Stimulated activated CD4-positive, alpha-beta T cell treated with anti-CD3 and anti-CD28 coated beads, Interleukin-15, amount 100 ng/mL, for 48 hours (primary cell): ENCODE measurements at places on chromosomes 16 and 17.

- DNase-seq = no peak
Observed at GRCh38 chr17:80730739-80731138, 186.1 kb downstream of the RPTOR start.

DNA sequence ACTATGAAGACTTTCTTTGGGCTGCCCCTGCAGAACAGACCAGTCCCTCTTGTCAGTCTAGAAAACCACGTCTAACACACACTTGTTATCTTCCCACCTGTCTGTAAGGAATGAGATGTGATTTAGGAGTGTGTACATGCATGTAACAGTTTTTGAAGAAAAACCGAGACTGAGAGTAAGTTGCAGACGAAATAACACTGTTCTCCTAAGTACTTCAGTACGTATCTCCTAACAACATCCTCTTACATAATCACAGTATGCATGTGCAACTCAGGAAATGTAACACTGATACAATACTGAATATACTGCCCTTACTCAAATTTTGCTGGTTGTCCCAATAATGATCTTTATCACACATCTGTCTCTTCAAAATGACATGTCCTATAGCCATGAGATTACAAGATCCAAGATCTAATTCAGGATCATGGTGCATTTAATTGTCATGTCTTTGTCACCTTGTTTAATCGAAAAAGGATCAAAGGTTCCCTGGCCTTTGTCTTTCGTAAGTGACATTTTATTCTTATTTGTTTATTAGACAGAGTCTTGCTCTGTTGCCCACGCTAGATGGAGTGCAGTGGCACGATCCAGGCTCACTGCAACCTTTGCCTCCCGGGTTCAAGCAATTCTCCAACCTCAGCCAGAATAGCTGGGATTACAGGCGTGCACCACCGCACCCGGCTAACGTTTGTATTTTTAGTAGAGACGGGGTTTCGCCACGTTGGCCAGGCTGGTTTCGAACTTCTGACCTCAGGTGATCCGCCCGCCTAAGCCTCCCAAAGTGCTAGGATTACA is 25.6 kb downstream of the CREBBP start:
- DNase-seq = no peak

DNA sequence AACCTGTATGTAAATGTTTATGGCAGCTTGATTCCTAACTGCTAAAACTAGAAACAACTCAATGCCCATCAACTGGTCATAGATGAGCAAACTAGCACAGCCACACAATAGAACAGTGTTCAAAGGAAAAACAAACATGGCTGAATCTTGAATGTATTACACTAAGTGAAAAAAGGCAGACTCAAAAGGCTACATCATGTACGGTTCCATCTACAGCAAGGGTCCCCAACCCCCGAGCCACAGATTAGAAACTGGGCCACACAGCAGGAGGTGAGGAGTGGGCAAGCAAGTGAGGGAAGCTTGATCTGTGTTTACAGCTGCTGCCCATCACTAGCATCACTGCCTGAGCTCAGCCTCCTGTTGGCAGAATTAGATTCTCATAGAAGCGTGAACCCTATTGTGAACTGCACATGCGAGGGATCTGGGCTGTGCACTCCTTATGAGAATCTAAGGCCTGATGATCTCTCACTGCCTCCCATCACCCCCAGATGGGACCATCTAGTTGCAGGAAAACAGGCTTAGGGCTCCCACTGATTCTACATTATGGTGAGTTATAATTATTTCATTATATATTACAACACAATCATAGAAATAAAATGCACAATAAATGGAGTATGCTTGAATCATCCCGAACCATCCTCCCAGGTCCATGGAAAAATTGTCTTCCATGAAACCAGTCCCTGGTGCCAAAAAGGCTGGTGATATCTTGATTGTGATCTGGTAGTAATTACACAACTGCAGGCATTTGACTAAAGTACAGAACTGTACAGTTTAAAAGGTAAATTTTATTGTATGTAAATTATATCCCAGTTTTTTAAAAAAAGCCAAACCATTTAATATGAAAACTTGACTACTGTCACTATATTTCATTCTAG is 7.7 kb downstream of the CEP20 start:
- DNase-seq = no peak

- no peak for DNase-seq
Observed at GRCh38 chr17:77210331-77210730, 69.6 kb downstream of the SEC14L1 start.

DNA sequence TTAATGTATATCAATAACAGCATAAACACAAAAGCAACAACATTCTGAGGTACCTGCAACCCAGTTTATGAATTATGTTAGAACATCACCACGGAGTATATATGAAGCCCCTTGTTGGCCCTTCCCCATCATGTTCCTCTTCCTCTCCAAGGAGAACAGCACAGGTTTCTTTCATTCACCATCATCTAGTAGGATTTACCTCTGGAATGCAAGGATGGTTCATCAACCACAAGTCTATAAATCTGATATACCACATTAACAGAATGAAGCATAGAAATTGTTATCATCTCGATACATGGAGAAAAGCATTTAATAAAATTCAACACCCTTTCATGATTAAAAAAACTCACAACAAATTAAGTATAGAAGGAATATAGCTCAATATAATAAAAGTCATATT is 6.2 kb upstream of the PRSS54 start:
- DNase-seq = no peak

GRCh38 chr17:32998111-32998886 is 6.7 kb downstream of the SPACA3 start:
- peak; percentile 40 for DNase-seq

- DNase-seq = no peak
Observed at GRCh38 chr16:58128711-58129096, 477 bp downstream of the CFAP20 start.

DNA sequence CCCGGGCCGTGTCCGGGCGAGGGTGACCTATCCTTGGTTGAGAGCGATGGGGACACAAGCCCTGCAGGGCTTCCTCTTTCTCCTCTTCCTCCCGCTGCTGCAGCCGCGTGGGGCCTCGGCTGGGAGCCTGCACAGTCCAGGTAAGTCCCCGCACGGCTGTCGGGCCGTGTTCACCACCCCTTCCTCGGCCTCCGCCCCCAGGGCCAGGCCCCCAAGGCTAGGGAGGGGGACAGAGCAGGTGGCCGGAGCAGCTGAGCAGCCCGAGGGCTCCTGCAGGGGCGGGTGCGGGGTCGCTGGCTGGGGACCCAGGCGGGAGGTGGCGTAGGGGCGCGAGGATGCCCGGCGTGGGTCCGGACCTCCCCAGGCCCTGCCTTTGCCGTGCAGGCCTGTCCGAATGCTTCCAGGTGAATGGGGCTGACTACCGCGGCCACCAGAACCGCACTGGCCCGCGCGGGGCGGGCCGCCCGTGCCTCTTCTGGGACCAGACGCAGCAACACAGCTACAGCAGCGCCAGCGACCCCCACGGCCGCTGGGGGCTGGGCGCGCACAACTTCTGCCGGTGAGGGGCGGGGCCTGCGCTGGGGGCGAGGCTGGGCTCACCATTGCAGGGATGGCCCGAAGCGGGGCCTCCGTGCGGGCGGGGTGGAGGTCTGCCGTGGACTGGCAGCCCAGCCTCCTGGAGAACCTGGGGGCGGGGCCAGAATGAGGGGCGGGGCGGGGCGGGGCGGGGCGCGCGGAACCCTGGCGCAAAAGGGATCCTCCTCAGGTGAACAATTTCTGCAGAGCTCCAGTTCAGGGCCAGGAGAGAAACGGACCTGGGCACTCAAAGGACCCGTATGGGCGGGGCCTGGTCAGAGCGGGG is 631 bp downstream of the KREMEN2 start:
- no peak for DNase-seq

DNA sequence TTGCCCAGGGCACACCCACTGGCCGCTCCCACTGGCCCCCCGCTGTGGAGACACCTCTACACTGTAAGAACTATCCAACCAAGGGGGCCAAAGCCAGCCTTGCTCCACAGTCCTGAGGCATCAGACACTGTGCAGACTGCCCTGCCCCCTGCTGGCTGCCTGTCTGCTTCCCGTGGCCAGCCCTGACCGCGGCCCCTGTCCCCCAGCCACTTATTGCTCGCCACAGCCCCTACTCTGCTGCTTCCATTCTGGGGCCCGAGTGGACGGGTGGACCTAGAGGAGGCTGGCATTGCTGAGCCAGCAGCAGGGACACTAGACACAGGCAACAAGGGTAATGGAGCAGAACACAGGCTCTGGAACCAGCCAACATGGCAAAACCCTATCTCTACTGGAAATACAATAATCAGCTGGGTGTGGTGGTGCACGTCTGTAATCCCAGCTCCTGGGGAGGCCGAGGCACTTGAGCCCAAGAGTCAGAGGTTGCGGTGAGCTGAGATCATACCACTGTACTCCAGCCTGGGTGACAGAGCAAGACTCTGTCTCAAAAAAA is 19.7 kb upstream of the LRRC37A3 start:
- DNase-seq = peak; percentile 31

GRCh38 chr16:11391576-11391975 is 46.3 kb downstream of the RMI2 start:
- no peak for DNase-seq

GRCh38 chr17:37570527-37571093 is 38.6 kb downstream of the SYNRG start:
- peak; percentile 15 for DNase-seq

DNA sequence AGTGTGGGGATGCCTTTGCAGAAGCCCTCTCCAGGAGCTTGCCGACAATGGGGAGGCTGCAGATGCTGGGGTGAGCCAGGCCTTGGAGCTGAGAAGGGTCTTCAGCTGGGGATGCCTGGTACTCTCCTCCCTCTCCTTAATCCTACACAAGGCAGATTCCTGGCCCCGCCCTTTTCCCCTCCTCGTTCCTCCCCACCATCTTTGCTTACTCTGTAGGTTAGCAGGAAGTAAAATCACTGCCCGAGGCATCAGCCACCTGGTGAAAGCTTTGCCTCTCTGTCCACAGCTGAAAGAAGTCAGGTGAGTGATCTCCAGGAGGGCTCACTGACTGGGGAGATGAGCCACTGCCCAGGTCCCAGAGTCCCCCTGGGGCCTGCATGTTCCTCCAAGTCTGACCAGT is 38.7 kb downstream of the NLRC5 start:
- no peak for DNase-seq

GRCh38 chr16:54290833-54291655 is 4.5 kb upstream of the IRX3 start:
- DNase-seq = no peak

DNA sequence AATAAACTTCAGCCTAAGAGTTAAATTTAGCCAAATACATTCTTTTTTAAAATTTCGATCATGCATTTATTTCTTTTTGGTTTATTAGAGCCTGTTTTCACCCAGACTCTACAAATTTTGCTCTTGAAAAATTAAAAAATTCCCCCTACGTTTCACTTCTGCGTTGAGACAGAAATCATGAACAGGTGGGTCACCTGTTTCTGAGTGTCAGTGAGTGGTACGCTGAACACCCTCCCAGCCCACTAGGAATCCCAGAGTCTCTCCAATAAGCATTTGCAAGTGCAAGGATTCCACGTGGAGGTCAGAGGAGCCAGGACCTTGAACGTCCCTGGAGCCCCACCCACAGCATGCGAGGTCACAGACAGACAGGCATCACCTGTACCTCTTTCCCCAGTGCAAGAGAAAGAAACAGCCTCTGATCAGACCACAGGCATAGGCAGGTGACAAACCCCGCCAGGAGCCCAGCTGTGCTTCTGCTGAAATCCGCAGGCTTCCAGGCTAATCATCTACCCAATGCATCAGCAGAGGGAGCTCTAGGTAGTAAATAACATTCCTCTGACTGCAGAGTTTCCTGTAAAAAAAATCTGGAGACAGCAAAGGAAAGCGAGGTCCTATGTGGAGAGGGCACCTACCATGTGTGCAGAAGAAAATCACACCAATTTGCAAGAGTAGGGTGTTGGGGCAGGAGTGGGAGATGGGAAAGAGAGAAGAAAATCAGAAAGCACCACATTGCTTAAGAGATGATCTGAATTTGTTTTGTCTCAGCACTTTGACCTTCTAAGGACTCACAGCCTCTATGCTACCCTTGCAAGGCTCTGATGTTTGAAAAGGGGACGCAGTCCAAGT is 5.9 kb upstream of the XYLT1 start:
- peak; percentile 15 for DNase-seq

- DNase-seq = no peak
Observed at GRCh38 chr17:32998887-32999228, 7.2 kb downstream of the SPACA3 start.

GRCh38 chr17:57940231-57940630 is 15.0 kb downstream of the CUEDC1 start:
- DNase-seq = no peak

DNA sequence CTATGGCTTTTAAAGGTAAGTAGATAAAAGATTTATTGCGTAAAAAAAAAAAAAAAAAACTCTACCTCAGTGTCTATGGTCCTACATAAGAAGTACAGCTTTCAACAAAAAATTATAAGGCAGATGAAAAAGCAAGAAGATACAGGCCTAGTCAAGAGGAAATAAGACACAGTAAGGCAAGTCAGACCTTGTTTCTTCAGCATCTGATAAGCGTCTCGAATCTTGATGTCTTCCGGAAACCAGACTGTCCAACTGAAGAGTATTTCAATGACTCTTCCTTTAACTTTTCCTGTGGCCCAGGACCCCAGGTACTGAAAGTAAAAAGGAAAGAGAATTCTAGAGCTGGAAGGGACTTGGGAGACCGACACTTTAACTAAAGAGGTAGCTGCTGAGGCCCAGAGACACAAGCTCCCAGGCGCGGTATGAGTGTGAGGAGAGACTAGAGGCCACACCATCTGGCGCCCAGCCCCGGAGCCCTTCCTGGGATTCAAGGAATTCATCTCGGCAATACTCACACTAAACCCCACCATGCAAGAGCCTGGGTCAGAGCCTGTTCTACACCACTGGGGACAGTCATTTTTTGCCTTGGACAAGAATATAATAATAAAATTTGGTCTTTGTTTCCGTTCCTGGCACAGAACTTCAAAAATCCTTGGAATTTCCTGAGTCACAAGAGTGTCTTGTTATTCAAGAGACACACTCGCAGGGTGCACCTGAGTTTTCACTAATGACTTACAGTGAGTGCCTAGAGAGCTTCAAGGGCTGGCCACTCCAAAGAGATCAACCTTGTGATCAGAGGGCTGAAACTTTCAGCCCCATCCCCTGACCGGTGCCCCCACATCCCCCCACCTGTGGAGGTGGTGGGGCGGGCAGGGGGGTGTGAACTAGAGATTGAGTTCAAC is 18.6 kb downstream of the GGA2 start:
- no peak for DNase-seq

- no peak for DNase-seq
Observed at GRCh38 chr17:46043606-46044005, 44.6 kb downstream of the STH start.

DNA sequence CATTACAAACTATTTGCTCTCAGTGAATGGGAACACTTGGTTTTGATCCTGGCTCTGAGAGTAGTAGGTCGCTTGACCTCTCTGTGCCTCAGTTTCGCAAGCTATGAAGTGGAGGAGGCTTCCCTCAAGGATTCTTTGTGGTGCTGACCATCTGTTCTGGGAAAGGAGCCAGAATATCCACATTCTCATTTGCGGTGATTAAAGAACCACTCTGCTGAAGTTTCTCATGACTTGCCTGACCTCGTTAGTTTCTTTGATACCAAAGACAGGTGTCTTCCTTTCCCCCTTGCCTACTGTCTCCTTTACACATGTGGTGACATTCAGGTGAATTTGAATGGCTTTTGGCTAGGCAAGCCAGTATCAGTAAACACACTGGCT is 116.0 kb downstream of the SNX29 start:
- DNase-seq = no peak
